ENCODE measurements at places on chromosomes 12 and 14.

DNA sequence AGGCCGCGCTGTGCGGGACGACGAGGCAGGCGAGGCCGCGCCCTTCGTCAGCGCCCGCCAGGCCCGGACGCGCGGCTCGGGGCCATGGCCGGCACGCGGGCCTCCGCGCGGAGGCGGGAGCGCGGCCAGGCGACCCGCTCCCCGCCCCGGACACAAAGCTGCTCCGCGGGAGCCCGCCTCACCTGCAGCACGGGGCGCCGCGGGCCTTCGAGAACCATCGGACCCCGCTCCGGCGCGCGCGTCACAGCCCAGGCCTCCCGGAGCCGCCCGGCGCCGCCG is 342 bp downstream of the DICER1 start:
- no peak for DNase-seq

- DNase-seq = no peak
Observed at GRCh38 chr12:69821456-69822159, 3.4 kb upstream of the MYRFL start.

- DNase-seq = no peak
Observed at GRCh38 chr14:65658202-65658601, 245.7 kb downstream of the FUT8 start.

DNA sequence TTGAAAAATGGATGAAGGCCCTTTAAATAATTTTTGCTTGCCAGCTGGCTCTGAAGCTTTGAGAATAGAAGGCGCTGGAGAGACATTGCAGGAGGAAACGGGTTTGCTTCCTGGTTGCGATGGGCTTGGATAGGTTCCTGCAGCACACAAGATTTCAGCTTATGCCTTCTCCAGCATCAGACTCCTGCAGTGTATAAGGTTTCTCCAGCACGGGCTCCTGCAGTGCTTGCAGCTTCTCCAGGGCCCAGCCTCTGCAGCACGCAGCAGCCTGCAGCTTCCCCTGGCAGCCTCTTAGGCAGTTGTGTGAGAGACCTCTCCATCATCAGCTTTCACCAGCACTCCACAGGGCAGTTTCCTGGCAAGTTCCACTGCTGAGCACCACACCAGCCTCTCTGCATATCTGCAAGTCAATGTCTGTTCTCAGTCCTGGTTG is 78.7 kb upstream of the ZDHHC17 start:
- DNase-seq = no peak

DNA sequence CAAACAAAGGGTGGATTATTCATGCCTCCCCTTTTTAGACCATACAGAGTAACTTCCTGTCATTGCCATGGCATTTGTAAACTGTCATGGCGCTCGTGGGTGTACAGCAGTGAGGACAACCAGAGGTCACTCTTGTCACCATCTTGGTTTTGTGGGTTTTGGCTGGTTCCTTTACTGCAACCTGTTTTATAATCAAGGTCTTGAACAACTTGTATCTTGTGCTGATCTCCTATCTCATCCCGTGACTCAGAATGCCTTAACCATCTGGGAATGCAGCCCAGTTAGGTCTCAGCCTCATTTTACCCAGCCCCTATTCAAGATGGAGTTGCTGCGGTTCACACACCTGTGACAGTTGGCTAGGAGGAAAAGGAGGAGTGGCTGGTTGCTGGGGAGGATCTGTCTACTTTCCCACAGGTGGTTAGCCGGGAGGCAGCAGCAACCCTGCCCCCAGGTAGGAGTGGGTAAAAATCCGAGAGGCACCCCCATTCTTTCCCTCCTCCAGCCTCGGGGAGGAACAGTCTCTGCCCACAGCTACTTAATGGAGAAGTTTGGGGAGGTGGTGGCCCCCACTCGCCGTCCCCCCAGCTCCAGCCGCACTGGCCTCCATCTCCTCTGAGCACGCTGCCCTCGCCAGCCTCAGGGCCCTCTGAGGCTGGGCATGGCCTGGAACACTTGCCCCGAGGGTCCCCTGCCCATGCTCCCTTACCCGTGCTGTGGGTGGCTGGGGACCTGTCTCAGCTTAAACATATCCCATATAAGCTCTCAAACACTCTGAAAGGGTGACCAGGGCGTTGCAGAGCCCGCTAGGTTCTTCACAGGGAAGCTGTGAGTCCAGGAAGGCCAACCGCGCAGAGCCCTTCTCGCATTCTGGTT is 41.7 kb downstream of the SMIM41 start:
- no peak for DNase-seq

DNA sequence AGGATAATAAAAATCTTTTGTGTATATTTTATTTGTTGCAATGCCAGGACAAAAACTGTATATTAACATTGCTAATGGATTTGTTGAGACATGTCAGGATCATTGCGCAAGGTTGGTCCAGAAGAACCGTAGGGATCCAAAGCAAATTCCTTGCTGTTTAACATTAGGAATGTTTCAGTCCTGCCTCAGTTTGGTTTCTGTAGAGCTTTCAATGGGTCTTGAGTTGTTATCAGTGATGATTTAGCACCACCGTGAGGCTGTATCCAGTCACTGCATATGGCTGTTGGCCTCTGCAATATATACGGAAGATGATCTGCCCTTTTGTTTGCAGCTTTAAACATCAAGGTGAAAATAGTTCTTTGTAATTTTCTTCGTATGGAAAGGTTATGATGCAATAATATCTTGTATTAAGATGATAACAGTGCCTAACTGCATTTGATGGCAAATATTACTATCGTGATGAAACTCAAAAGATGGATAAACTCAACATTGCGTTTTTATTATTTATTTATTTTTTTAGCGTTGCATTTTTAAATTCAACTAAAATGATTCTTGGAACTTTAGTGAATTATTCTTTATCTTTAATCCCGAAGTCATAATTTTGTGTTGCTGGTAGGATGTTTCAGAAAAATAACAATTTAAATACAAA is 231.2 kb downstream of the AKAP6 start:
- DNase-seq = peak; percentile 75
